Activated naive CD8-positive, alpha-beta T cell treated with anti-CD3 and anti-CD28 coated beads, Interleukin-2, amount 10 ng/mL, durations not matched to agents 7 days and 5 days (primary cell): ENCODE measurements at places on chromosomes 1 and 21. TPM values are rescaled to one million over a fixed set of nuclear protein-coding genes. Genes with fewer than 3 reads are reported as not detected.
A peak's percentile ranks its signal among the peaks of the same experiment; 100 is the strongest.

DNA sequence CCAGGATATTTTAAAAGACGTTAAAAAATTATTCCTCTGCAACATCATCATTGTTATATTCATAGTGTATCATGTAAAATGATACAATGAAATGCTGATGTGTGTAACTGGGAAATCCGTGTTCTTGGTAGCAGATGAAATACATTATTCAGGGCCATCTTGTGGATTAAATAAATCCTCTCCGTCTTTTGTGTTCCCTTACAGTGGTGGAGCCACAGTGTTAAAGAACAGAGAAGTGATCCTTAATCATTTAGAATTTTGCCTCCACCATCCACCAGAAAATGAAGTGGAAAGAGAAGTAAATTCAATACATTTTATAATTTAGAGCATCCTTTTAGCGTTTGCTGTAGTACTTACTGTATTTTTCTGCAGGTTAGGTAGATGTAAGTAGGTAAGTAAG is 1.3 kb downstream of the DYRK3 start:
- no peak overlapping the region for H3K27ac ChIP-seq
- no peak overlapping the region for H3K4me3 ChIP-seq
- peaks cover 14% of the 10 kb centered on the region for H3K27me3 ChIP-seq
- peaks cover 2% of the 10 kb centered on the region for H3K36me3 ChIP-seq
- peaks cover 21% of the 10 kb centered on the region for H3K4me1 ChIP-seq

GRCh38 chr1:152869808-152870419 is 8.2 kb upstream of the SMCP start:
- no peaks in the 10 kb centered on the region for H3K4me1 ChIP-seq
- no peaks in the 10 kb centered on the region for H3K36me3 ChIP-seq
- peaks cover 3% of the 10 kb centered on the region for H3K27me3 ChIP-seq
- H3K27ac ChIP-seq: no peak overlapping the region

- H3K4me3 ChIP-seq: no peak overlapping the region
- H3K36me3 ChIP-seq: peaks cover 75% of the 10 kb centered on the region
- DNase-seq: no peak
- H3K27ac ChIP-seq: no peak overlapping the region
These were observed 75.0 kb upstream of the GUCA2A start for GRCh38 chr1:42239555-42239954.

DNA sequence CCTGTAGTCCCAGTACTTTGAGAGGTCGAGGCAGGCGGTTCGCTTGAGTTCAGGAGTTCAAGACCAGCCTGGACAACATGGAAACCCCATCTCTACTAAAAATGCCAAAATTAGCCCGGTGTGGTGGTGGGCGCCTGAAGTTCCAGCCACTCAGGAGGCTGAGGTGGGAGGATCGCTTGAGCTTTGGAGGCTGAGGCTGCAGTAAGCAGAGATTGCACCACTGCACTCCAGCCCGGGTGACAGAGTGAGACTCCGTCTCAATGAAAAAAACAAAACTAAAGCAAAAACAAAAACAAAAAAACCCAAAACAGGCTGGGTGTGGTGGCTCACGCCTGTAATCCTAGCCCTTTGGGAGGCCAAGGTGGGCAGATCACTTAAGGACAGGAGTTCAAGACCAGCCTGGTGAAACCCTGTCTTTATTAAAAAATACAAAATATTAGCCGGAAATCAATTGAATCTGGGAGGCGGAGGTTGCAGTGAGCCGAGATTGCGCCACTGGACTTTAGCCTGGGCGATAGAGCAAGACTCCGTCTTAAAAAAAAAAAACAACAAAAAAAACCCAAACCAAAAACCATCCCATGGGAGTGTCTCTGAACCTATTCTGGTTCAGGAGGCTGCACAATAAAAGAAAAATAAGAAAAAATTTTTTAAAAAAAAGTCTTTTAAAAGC is 1.7 kb upstream of the CGN start:
- DNase-seq: no peak
- peaks cover 33% of the 10 kb centered on the region for H3K27me3 ChIP-seq
- no peak overlapping the region for H3K27ac ChIP-seq

GRCh38 chr1:116573431-116574095 is 2.7 kb upstream of the CD58 start:
- peaks cover 2% of the 10 kb centered on the region for H3K36me3 ChIP-seq
- no peak overlapping the region for H3K27ac ChIP-seq
- peaks cover 14% of the 10 kb centered on the region for H3K27me3 ChIP-seq
- no peak for DNase-seq

DNA sequence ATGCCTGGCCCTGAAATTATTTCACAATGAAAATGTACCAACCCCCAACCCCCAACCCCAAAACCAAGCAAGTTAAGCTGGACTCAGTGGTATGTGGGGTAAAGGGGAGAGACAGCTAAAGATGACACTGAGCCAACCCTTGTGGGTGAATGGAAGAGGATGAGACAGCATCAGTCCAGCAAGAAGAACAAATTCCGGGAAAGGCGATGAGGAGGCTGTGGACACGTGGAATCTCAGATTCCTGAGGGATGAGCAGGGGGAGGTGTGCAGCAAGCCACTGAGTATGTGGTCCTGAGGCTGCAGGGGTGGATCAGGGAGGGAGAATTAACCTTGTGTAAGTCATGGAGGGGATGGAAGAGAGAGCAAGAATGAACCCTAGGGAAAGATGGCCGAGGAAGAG is 14.4 kb upstream of the ZNF362 start:
- no peaks in the 10 kb centered on the region for H3K4me1 ChIP-seq
- no peaks in the 10 kb centered on the region for H3K36me3 ChIP-seq
- DNase-seq: no peak
- no peak overlapping the region for H3K27ac ChIP-seq
- peaks cover 13% of the 10 kb centered on the region for H3K27me3 ChIP-seq

DNA sequence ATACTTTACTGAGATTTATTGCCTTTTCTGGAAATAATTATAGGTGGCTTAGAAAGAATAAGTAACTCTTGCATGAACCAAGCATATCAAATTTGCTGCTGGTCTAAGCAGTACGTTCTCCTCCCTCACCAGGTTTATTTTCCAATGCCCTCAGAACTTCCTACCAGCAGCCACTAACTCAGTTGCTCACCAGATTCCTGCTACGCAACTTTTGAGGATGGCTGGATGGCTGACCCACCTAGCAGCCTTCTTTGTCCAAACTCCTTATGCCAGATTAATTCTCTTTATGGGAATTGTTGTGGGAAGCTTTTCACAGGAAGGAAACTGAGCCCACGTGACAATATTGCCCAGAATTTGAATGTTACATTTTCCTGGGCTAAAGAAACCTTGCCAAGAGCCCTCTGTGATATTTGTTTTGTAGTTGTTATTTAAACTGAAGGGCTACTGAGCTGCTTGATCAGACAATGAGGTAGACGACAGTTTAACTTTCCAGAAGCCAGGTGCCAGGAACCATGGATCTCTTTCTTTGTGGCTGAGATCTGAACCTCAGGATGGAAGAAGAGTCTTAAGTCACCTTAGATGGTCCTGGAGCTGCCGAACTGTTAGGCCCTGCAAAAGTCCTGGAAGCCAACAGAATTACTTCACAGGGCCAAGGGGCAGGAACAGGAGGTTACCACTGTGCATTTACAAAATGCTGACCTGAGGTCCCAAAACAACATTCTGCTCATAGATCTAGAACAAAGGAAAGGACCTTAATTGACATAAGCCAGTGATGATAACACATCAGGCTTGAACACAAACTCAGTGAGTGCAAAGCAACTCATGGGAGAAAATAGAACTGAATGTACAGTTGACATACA is 85.5 kb upstream of the ATP1A1 start:
- no peaks in the 10 kb centered on the region for H3K36me3 ChIP-seq
- no peak for DNase-seq
- no peaks in the 10 kb centered on the region for H3K4me1 ChIP-seq
- H3K4me3 ChIP-seq: no peak overlapping the region
- peaks cover 3% of the 10 kb centered on the region for H3K27me3 ChIP-seq

DNA sequence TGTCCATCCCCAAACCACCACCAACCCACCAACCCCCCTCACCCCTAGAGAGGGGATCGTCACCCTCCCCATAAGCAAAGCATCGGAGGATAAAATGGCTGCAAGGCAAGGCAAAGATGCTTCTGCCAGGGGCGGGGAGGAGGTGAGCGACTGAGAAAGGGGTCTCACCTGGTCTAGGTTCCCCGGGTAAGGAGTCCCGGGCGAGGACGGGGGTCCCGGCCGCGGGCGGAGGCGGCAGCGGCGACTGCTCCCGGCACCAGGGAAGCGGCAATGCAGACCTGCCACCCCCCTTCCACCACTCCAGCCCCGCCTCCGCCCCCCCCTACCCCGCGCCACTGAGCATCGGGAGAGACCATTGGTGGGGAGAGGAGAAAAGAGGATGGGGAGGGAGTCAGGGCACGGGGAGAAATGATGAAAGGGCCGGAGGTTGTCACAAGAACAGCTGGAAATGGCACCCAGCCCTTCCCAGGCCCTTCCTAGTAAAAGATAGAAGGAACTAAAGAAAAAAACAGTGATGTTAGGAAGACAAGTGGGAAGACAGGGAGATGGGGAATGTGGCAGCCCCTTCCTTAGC is at the start of gene SV2A:
TSS of gene SV2A (minus strand) at position 274 of the 574 bp plus-strand sequence. CDS start 4,004 bp downstream, outside the sequence.
- no peaks in the 10 kb centered on the region for H3K27me3 ChIP-seq
- peak within 1 kb of the TSS; percentile 91 for H3K27ac ChIP-seq
- H3K36me3 ChIP-seq: peaks cover 20% of the 10 kb centered on the region
- DNase-seq: peak; percentile 64
- H3K4me1 ChIP-seq: peaks cover 42% of the 10 kb centered on the region

- H3K27ac ChIP-seq: no peak overlapping the region
- no peaks in the 10 kb centered on the region for H3K4me1 ChIP-seq
- DNase-seq: no peak
- no peak overlapping the region for H3K4me3 ChIP-seq
- peaks cover 4% of the 10 kb centered on the region for H3K27me3 ChIP-seq
These were observed 123.9 kb downstream of the RRAGC start for GRCh38 chr1:38735651-38736161.

DNA sequence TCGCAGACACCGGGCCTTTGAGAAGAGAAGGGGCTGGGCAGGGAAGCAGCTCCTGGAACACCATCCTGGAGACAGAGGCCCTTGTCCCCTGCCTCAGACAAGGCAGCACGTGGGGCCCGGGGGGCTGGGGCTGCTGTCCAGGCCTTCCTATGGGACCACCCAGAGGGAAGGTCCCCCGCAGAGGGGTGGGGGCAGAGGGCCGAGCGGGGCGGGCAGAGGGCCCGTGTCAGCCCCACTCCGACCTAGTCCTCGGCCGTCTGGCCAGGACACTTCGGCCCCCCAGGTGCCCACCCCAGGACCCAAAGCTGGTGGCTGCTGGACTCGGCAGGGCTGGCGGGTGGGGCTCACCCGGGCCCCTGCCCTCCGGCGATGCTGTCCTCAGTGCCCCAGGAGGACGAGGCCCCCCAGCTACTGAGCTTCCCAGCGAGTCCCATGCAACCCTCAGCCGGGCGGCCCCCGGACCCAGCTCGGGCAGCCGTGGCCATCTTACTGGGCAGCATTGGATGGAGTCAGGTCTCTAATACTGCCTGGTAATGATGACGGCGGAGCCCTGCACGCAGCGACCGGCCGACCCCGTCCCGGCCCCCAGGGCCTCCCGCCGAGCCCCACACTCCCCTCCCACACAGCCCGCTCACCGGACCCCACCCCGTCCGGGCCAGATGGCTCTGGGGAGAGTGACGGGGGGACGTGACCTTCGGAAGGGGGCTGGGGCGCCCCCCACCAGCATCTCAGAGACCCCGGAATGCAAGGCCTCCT is 6.9 kb upstream of the TTLL10 start:
- H3K4me1 ChIP-seq: peaks cover 2% of the 10 kb centered on the region
- H3K4me3 ChIP-seq: no peak overlapping the region
- no peaks in the 10 kb centered on the region for H3K36me3 ChIP-seq
- no peak overlapping the region for H3K27ac ChIP-seq
- peaks cover 3% of the 10 kb centered on the region for H3K27me3 ChIP-seq
- no peak for DNase-seq

- H3K36me3 ChIP-seq: no peaks in the 10 kb centered on the region
- no peaks in the 10 kb centered on the region for H3K4me1 ChIP-seq
- DNase-seq: no peak
- H3K27ac ChIP-seq: no peak overlapping the region
These were observed 496.1 kb downstream of the LRRIQ3 start for GRCh38 chr1:73701826-73702225.

GRCh38 chr1:231706934-231707333 is 80.3 kb downstream of the DISC1 start:
- H3K4me3 ChIP-seq: no peak overlapping the region
- DNase-seq: no peak
- no peak overlapping the region for H3K27ac ChIP-seq
- H3K36me3 ChIP-seq: peaks cover 23% of the 10 kb centered on the region

DNA sequence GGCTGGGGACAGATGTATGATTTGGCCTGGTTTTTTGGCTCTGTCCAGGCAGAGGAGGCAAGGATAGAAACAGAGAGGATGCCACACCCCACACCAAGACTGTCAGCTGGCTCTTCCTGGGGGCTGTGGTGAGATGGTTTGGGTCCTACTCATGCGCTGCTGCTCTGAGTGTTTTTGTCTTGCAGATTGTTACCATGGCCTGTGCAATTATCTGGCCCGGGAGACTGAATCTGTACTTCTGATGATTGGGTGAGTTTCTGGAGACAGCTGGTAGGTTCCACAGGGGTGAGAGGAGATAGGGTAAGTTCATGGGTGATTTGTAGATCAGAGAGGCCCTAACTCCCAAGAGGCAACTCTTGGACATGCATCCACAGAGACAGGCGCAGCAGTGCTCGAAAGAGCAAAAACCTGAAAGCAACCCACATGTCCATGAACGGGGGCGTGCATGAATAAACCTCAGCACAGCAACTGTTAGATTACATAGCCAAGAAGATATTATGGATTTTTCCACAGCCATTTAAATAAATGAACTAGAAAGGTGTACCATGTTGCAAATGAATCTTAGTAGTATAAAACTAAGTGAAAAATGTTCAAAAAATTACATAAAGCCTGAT is 17.8 kb downstream of the AADACL4 start:
- DNase-seq: no peak
- H3K27ac ChIP-seq: no peak overlapping the region
- no peaks in the 10 kb centered on the region for H3K36me3 ChIP-seq
- H3K4me1 ChIP-seq: peaks cover 10% of the 10 kb centered on the region
- H3K27me3 ChIP-seq: peaks cover 14% of the 10 kb centered on the region
- no peak overlapping the region for H3K4me3 ChIP-seq

- no peak overlapping the region for H3K27ac ChIP-seq
- no peak overlapping the region for H3K4me3 ChIP-seq
- H3K27me3 ChIP-seq: no peaks in the 10 kb centered on the region
- no peaks in the 10 kb centered on the region for H3K36me3 ChIP-seq
- H3K4me1 ChIP-seq: no peaks in the 10 kb centered on the region
- DNase-seq: no peak
These were observed 38.7 kb downstream of the ETNK2 start for GRCh38 chr1:204112876-204113730.

DNA sequence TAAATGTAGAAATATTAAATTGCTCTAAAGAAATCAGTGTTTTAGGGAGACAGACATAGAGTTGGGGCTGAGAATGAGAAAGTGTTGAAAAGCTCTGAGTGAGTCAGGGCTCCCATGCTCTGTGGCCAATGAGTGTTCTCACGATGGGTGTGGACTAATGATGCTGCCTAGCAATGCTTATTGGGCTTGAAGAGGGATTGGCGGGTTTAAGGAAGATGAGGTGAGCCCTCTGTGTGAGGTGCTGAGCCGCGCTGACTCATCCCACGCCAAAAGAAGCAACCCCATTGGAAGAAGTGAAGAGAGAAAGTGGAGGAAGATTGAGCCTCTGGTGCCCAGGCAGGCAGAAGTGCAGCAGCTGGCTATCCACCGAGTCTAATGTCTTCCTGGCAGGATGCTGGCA is 65.1 kb upstream of the DPT start:
- H3K27me3 ChIP-seq: peaks cover 20% of the 10 kb centered on the region
- no peak overlapping the region for H3K4me3 ChIP-seq
- no peaks in the 10 kb centered on the region for H3K36me3 ChIP-seq

OR2AJ1 gene
- total RNA-seq: not detected

NR1I3 gene
- not detected for total RNA-seq

DHX9 gene
- 176 TPM for total RNA-seq

KRTAP20-4 gene
- total RNA-seq: not detected

TCEA3 gene
- 22.6 TPM for total RNA-seq

TMEM79 gene
- 12.8 TPM for total RNA-seq

TSPAN2 gene
- 1.2 TPM for total RNA-seq

VHLL gene
- not detected for total RNA-seq

PRAMEF17 gene
- not detected for total RNA-seq

MTR gene
- total RNA-seq: 61.0 TPM
